MG63 (cell line): ENCODE measurements at places on chromosomes 4 and X. TPM values are rescaled to one million over a fixed set of nuclear protein-coding genes. Genes with fewer than 3 reads are reported as not detected.

The HPSE gene
- total RNA-seq, result 2.1 TPM in 1 of 2 replicates, not detected in the other

GRCh38 chr4:168859888-168860694 lies 150.0 kb downstream of the CBR4 start:
- DNase-seq, result peak; percentile 15

- no peak for DNase-seq
Measured at GRCh38 chrX:63765712-63766111, 19.3 kb downstream of the ARHGEF9 start.

DNA sequence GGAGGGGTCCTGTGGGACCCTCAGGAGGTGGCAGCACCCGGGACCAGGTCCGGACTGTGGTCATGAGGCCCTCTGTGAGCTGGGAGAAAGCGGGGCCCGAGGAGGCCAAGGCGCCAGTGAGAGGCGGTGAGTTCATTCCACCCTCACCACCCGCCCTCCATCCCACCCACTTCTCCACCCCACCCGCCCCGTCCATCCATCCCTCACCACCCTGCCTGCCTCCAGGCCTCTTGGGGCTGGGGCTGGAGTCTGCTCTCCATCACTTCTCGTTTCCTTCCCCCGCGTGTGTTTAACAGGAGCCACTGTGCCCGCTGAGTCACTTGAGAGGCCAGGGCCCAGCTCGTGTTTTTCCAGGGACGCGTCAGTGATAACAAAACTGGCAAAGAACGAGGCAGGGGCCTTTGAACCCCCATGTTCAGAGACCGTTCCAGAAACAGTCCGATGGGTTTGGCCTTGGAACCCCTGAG lies 6.2 kb downstream of the SH3TC1 start:
- no peak for DNase-seq

DNA sequence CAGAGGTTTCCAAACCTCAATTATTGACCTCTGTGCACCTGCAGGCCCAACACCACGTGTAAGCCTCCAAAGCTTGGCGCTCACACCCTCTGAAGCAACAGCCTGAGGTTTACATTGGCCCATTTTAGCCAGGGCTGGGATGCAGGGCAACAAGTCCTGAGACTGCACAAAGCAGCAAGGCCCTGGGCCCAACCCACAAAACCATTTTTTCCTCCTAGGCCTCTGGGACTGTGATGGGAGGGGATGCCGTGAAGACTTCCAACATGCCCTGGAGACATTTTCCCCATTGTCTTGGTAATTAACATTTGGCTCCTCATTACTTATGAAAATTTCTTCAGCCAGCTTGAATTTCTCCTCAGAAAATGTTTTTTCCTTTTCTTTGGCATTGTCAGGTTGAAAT lies 54.9 kb upstream of the CNKSR2 start:
- no peak for DNase-seq

DNA sequence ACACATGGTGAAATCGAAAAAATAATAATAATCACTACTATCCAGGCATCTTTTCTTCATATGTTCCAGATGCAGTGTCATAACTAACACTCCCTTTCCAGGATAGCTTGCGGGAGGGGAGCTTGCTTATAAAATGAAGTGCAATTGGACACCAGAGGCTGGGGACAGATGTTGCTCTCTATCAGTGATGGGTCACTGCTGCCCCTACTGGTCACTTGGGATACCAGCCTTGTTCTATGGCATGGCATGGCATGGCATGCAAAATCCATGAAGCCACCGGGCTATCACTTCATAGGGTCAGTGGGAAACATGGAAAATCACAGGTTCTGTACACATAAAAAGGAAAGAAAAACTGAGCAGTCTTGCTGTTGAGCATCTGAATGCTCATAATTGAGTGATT lies 168.1 kb downstream of the GLRA2 start:
- peak; percentile 20 for DNase-seq
